ENCODE measurements at places on chromosomes 5 and 9.

DNA sequence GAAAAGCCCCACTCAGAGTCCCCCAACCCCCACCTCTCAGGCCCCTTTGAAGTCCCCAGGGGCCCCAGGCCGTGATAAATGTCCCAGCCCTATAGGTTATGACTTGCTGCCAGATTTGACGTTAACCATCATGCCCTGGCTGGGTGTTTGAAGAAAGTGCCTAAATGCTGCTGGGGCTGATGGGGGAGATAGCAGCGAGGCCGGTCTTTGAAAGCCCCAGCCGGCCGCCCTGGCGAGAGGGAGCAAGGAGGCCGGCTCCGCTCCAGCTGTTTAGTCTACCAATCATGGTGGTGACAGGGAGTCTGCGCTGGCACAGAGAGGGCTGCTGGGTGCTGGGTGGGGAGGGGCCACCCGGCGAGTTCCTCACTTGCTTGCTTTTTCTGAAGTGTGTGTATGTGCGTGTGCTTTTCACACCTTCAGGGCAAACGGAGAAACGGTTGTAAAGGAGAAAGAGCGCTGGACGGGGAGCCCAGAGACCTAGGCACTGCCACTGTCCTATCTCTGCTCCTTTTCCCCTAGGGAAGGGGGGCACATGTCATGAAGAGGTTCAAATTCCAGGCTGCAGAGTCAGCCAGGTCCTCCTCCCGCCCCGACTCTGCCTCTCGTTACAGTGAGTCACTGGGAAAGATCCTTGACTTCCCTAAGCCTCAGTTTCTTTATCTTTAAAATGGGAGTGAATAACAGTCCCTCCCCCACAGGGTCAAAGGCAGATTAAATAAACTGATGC is 126.1 kb upstream of the HAND1 start:
- no peak for DNase-seq

GRCh38 chr9:95455714-95456113 is 61.1 kb downstream of the PTCH1 start:
- DNase-seq = no peak

- DNase-seq = no peak
Observed at GRCh38 chr9:84436386-84437109, 96.0 kb upstream of the SLC28A3 start.

DNA sequence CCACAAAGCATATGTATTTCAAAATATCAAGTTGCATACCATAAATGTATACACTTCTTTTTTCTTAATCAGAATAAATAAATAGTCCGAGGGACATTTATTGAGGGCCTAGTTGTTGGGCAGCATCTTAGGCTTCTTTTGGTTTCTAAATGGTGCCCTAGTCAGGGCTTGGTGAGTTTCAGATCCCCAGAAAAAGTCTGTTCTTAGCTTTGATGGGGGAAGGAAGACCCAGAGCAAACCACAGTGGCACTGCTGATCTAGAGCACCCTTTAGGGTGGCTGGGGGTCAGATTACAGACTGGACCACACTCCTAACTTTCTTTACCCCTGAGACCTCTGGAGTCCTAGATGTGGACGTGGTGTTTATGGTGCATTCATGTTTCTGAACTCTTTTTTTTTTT is 97.8 kb downstream of the C9orf152 start:
- no peak for DNase-seq

DNA sequence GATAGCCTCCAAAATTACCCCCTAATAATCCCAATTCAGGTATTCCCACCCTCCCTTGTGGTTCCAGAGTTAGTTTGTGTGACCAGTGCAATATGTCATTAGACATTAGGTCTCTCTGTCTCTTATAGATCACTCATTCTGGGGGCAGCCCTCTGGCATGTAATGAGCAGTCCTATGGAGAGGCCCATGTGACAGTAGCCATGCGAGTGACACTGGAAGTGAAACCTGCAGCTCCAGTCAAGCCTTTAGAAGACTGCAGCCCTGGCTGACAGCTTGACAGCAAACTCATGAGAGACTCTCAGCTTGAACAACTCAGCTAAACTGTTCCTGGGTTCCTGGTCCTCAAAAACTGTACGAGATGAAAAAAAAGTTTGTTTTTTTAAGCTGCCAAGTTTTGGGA is 54.0 kb upstream of the HSPB3 start:
- DNase-seq = no peak

GRCh38 chr5:2536632-2537377 is 214.7 kb downstream of the IRX2 start:
- no peak for DNase-seq

DNA sequence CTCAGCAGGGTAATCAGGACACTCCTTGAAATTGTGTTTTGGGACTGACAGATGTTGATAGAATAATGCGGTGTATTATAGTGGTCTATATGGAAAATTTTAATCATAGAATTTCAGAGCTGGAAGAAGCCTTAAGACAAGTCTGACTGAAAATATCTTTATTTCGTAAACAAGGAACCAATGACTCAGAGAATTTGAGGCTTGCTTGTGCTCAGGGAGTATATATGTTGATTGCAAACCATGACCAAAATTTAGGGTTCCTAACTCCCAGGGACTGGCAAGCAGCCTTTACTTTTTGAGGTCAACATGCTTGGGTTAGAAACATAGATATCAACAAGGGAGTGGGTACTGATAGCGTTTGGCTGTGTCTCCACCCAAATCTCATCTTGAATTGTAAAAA is 287.2 kb downstream of the CD180 start:
- no peak for DNase-seq

DNA sequence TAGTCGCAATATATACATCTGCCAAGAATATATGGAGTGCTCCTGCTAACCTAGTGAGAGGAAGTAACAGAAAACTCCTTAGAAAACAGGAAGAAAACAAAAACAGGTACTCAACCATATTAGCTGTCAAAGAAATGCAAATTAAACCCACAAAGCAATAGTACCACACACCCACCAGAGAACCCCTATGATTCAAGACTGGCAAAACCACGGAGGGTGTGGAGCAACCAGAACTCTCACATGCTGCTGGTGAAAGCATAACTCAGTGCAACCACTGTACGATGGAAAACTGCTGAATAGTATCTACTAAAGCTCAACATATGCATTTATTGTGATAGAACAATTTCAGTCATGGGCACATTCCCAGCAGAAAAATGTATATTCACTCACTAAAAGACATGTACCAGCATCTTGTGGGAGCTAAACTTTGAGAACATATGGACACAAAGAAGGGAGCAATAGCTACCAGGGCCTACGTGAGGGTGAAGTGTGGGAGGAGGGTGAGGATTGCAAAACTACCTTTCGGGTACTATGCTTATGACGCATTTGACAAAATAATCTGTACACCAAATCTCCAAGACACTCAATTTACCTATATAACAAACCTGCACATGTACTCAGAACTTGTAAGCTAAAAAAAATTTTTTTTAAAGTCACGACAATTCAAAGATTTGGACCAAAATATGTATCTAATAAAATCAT is 34.0 kb downstream of the PTPN3 start:
- DNase-seq = no peak

- no peak for DNase-seq
Observed at GRCh38 chr5:9340085-9340484, 205.8 kb downstream of the SEMA5A start.

DNA sequence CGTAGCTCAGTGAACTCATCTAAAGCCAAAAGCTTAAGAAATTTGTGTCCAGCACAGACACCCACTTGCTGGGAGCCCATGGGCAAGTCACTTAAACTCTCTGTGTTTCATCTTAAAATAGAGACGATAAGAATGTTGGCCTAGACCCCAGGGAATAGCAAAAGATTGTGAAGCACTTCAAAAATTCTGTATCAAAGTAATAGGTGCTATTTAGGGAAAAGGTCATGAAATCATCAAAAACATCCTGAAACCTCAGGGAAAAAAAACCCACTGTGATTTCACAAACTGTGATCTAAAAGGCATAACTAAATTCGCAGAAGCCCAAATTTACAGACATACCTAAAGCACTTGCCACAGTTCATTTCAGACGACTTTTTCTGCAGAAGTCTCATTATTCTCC is 278.3 kb downstream of the NR2F1-AS1 start:
- no peak for DNase-seq

GRCh38 chr5:14458414-14458813 is 123.2 kb upstream of the OTULINL start:
- no peak for DNase-seq

DNA sequence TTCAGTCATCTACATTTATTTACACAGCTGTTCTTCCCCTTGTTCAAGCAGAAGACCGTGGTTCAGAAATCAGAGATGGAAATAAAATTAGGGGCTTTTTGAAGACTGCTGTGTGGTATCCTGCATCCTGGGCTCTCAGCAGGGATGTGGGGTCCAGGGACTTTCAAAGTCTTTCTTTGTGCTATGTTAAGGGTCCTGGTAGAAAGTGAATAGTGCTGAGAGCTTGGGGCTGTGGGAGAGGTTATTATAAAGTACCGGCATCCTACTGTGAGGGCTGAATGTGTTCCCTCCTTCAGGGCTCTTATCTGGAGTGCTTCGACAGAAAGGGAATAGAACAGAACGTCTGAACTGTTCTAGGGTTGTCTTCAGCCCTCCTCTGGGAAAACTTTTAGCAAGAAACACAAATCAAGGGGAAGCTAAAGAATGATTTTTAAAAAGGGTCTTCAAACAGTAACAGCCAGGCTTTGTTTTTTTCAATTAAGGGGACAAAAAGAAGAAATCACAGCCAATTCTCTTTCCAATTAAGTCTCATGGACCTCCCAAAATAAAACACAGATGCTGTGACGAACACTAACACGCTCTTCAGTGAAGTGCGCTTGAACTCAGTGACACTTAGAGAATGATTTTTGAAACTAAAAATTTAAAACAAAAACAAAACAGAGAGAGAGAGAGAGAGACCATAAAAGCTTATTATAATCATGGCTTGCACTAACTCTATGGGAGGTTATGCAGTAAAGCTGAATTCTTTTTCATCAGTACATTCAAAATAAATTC is 15.7 kb upstream of the SLC1A3 start:
- DNase-seq = no peak

DNA sequence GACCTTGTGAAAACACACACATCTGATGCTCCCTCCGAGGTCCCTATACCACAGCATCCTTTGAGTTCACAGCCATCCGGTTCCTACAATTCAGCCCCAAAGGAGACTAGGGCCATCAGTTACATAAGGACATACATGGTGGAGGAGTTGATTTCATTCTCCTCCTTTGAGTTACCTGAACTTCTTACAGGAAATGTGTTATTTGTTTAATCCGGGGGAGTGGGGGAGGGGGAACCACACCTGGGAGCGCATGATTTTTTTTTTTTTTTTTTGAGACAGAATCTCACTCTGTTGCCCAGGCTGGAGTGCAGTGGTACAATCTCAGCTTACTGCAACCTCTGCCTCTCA is 30.7 kb downstream of the SEMA4D start:
- DNase-seq = no peak

DNA sequence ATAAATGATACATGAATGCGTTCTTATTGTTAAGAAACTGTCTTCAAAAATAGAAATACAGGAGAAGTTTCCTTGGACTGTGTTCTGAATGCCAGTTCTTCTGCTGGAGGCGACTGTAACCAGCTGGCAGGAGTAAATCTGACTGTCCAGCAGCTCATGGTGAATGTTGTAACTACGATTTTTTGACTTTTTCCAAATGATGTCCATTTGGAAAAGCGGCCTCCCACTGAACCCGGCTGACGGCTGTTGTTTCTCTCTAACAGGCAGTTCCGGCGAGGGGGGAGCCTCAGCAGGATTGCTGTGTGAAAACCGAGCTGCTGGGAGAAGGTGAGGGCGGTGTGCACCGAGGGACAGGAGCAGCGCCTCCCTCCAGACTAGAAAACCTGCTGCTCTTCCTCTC is 91.9 kb downstream of the EHMT1 start:
- DNase-seq = no peak
